KBM-7 (cell line): ENCODE measurements at places on chromosomes 12 and 14.

DNA sequence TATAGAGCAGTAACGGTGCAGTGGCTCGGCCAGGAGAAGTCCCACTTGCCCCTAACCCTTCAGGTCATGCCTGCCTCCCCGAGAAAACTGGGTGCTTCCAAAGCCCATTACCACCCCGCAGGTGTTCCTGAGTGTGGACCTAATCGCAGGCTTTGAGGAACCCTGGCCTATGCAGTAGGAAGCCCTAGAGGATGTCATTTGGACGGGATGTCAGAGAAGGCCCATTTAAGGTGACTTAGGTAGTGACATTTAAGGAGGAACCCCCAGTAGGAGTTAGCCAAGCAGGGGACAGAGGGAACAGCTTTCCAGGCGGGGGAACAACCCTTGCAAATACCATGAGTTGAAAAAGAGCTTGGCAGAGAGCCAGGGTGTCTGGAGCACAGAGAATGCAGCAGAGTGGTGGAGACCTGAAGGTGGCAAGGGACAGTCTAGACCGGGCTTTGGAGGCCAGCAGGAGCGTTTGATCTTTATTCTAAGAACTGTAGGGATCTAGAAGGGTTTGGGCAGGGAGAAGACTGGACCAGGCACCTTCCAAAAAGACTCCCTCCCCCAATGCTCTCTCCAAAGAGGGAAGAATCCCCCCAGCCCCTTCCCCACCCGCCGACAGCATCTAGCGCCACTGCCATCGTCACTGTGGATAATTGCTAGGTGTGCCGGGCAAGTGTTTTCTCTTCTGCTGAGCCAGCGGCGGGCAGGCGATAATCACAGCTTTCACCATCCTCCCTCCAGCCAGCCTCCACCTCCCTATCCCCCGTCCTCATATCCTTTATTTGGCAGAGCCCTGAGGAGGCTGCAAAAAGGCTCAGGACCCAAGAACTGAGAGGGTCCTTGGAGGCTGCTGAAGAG lies 33.3 kb upstream of the BEGAIN start:
- DNase-seq = no peak

GRCh38 chr12:132014092-132014914 lies 64.6 kb downstream of the EP400 start:
- DNase-seq = no peak

- no peak for DNase-seq
Observed at GRCh38 chr12:78155546-78155945, 324.9 kb downstream of the NAV3 start.

DNA sequence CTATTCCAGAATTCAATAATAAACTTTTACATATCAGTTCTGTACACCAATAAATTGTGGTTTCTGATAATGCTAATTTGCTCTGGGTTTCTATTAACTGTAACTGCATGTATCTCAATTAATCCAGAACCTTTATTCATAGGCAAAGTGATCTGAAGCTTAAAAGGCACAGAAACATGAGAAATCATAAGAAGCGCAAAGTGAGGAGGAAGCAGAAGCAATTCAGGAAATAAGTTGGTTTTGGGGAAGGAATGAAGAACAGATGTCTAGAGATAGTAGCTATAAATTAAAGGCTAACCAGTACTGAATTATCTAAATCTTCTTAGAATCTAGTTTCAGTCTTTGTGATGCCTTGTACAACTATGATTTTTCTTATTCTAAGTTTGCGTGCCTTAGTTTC lies 24.6 kb downstream of the KERA start:
- peak; percentile 54 for DNase-seq

DNA sequence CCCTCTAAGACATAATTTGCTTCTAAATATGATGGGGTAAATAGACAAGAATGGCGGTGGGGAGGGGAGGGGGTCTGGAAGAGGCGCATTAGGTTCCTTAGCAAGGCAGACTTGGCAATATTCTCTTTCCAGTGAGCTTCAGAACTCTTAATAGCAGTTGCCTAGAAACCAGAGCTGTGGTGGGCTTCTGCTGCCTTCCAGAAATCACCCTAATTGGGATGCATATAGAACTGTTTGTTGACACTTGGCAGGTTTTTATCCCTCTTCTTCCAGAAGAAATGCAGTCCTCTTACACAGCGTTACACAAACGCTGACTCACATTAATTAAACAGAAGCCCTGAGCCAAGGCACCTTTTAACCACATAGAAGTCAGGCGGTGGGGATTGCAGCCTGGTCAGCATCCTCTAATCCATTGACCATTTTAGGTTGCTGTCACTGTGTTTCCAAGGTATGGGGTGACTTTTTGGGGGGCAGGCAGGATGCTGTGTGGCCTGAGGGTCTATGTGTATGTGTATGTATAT lies 114.1 kb downstream of the CCDC60 start:
- no peak for DNase-seq

DNA sequence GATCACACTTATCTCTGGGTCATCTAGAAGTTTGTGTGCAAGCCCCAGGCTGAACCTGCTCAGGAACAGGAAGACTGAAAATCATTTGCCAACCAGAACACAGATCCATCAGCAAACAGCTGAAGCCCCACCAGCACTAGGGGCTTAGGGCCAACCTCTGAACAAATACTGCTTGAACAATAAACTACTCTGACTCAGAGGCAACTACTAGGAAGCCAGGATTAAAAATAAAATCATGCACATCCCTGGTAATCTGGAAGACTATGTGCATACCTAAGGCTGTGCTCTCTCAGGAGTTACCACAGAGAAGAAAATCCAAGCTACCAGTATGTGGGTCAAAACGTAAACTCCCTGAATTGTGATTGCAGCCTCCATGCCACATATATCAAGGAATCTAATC lies 15.9 kb downstream of the GALNT8 start:
- DNase-seq = no peak

DNA sequence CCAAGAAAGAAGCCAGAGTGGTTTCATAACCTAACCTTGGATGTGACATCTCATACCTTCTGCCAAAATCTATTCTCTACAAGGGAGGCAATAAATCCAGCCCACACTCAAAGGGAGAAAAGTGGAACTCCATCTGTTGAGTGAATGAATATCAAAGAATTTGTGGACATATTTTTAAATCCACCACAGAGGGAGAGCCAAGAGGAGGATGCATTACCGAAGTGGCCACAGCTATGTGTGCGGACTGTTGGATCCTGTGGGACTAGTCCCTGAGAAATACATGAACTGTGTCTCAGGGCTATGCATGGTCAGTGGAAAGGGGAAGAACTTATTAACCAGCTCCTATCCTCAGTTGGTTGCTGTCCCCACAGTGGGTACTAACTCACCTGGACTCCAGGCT lies 273.9 kb downstream of the NUAK1 start:
- DNase-seq = no peak

GRCh38 chr14:103880348-103881267 lies 33.2 kb upstream of the PPP1R13B start:
- DNase-seq = peak; percentile 51
